ENCODE measurements at places on chromosomes 2 and 18.

DNA sequence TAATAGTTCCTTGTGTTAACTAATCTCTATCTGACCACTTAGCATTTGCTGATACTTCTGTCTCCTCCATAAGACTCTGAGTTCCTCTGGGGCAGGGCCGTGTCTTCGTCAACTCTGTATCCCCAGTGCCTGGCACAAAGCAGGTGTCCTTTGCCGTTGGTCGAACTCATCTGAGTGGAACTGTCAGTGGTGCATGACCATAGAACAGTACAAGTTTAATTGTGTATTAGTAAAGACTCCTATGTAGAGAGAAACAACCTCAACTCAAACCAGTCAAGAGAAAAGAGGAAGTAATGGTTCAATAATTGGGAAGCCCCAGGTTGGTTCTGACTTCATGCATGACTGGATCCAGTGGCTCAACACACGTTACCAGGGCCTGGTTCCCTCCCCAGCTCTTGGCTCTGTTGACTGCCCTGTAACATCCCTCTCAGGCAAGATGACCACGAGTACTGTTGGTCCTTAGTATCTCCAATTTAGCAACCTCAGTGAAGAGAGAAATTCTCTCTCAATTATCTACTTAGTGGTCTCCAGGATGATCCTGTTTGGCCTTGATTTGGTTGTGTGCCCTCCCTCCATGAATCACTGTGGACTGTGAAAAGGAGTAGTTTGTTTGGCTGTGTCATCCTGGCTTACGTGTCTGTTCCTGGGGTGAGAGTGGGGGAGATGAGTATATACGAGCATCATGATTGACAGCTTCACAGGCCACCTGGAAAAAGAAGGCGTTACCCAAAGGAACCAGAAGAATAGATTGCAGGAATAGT is 58.5 kb upstream of the MSH6 start:
- DNase-seq, result no peak

DNA sequence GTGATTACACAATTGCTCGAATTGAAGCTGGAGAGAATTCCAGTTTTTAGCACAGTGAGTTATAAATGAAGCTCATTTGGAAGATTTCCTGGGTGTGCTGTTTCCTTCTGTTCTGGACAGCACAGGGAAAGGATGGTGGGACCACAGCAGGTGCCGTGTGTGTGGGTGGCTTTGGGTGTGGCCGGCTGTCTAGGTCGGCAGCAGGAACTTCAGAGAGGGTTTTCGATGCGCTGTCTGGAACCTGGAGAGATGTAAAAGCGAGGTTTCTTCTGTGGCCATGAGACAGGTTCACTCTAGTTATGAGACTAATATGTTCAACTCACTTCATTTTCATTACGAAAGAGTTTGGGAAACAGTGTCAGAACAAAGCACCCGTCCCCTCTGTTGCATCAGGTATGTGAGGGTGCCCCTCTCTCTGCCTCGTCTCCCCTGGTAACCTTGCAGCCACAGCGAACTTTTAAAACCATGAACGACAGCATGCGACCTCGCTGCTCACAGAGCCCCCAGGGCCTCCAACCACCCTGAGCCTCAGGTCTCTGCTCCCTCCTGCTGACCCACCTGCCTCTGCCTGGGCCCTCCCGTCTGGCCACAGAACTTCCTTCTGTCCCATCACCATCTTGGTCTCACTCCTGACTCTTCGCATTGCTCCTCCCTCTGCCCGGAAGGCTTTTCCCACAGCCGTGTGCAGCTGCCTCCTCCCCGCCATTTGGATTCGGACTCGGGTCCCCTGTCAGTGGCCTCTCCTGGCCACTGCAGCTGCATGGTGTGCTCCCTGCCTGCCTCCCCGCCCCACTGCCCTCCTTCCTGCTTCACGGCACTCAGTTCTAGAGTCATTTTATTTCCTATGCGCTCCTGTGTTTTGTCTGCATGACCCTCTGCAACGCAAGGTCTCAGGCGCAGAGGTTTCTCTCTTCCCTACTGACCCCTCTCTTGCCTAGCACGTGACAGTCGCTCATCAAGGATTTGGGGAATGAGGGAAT is 151.2 kb downstream of the NDUFA10 start:
- DNase-seq, result no peak

- no peak for DNase-seq
Measured at GRCh38 chr18:58668211-58668610, 3.1 kb upstream of the MALT1 start.

DNA sequence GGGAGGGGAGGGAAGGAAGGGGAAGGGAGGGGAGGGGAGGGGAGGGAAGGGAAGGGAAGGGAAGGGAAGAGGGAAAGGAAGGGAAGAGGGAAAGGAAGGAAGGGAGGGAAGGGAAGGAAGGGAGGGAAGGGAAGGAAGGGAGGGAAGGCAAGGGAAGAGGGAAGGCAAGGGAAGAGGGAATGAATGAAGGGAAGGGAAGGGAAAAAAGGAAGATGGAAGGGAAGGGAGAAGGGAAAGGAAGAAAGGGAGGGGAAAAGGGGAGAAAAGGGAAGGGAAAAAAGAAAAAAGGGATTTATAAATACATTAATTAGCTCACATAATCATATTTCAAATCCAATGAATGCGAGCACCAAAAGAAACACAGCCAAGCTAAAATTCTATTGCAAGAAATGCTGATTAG is 202.9 kb upstream of the LRRTM4 start:
- no peak for DNase-seq

DNA sequence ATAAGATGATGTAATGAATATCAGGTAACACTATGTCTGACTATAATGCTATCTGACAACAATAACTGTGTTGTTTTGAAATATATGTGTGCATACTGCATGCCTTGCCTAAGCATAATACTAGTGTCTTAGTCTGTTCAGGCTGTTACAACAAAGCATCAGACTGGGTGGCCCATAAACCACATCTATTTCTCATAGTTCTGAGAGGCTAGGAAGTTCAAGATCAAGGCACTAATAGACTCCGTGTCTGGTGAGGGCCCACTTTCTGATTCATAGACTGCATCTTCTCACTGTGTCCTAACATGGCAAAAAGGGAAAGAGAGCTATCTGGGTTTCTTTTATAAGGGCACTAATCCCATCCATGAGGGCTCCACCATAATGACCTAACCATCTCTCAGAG is 80.1 kb downstream of the SUCLG1 start:
- no peak for DNase-seq

DNA sequence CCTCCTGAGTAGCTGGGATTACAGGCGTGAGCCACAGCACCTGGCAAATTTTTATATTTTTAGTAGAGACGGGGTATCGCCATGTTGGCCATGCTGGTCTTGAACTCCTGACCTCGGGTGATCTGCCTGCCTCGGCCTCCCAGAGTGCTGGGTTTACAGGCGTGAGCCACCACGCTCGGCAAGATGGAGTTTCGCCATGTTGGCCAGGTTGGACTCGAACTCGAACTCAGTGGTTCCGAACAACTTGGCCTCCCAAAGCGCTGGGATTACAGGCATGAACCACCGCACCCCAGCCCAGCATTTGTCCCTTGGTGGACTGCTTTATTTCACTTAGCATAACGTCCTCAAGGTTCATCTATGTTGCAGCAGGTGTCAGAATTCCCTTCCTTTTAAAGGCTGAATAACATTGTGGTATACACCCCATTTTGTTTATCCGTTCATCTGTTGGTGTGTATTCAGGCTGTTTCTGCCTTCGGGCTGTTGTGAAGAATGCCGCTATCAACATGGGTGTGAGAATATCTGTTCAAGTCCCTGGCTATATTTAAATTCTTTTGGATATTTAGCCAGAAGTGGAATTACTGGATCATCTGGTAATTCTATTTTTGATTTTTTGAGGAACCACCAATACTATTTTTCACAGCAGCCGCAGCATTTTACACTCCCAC is 1.2 kb upstream of the CENPA start:
- DNase-seq, result no peak

DNA sequence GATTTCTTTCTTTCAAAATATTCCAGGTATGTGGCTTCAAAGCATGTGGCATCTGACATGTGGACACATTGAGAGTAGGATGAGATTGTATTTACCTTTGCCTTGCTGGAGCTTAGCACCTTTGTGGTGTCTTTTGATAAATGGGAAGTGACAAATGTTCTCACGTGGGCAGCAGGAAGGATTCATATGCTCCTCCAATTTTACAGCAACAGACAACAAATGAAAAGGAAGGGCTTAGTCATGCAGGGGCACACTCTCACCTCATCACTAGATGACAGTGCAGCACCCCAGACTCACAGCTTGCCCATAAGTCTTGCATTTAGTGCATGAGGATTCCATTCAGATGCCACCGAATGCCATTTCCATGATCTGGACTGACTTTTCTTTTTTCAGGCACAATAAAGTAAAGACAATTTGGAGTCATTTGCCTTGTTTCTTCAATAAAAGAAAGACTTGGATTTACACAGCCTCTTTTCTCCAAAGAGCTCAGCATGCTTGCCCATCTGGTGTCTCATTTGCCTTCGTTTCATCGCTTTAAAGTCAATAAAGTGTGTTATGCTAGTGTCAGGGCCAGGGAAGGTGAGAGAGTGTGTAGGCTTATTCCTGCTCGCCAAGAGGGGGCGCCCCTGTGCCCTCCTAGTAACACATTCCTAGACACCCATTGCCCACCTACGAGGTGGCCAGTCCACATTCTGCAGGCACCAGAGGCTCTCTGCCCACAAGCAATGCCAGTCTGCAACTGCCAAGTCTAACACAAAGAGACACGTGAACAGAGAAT is 39.6 kb upstream of the DAPL1 start:
- DNase-seq, result no peak

DNA sequence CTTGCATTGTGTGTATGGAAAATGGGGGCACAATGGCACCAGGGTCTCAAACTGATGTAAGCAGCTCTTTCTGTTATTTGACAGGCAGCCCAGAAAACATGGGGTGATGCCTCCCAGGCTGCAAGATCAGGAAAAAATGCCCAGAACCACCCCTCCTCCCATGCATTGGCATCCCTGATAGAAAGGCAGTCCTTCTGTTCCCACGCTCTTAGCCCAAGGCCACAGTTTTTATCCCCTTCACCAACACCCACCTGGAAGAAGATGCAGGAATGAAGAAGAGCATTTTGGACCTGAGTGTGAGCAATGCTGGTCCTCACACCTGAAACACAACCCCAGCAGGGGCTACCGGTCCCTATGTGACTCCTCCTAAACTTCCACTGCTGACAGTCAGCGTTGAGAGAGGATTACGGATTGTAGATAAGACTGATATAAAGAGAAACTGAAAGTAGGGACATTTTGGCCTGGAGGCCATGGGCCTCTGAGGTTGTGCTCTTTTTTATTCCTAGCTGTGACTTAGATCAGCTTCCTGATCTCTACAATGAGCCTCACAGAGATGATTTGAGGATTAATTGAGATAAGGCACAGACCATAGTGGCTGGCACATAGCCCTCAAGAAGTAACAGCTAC is 386.0 kb upstream of the ATP5MC3 start:
- no peak for DNase-seq

DNA sequence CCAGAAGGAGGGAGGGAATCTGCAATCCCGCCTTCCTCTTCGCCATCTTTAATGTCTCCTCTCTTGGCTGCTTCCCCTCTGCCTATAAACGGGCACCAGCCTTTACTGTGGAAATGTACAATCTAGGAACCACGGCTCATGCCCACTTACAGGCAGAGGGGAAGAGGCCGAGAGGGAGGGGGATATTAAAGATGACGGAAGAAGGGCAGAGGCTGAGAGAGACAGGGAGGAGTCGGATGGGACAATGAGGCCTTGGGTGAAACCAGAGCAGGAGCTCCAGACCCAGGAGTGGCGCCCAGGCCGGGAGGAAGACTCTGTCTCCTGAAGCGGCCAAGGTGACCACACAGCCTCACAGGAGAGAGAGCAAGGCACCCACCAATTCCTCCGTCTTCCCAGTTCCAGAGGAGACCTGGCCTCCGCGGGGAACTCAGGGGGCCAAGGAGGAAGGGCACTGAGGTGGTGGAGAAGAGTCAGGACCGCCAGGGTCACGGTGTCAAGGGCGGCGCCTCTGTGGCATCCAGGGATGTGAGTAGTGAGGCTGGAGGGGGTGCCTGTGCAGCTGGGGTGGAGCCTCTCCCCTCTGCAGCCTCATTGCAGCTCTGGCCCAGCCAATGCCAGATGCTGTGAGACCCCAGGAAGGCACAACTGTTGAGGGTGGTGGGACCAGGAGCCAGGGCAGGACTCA is 67.8 kb downstream of the CIB4 start:
- no peak for DNase-seq

DNA sequence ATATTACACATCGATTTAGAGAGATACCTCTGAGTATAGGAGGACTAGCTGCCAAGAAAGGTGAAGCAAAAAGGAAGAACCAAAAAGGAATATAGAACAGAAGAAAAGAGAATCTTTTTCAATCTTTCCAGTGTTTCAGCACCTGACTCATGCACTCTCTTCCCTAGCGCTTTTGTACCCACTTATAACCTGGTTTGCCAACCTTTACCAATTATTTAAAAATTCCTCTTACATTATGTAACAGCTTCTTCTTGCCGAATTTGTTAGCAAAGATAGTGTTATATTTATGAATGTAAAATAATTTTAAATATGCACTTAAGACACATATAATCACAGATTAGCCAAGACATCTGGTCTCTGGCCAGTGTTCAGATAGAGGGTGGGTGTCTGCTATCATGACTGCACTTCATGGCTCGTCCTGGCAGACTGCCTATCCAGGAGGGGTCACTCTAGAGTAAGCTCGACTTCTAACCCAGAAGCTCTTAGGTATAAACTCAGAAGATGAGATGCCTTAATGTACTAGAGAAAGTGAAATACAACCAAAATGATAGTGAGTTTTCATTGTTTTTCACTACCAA is 122.9 kb downstream of the ATAD2B start:
- peak; percentile 20 for DNase-seq

DNA sequence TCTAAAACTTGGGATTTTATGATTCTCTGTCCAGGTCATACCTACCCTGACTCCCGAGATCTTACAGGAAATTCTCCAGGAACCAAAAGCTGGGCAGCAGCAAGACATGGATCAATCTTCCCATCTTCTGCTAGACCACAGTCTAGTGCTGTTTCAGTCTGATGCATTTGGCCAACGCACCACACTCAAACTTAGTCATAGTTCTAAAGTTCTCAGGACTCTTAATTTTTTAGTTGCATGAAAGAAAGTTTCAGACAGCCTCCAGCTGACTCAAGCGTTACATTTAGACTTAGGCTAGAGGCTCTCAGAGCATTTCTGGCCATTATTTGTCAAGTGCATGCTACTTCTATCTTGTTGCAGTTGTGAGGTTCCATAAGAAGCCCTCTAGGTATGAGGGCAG is 230.1 kb upstream of the CCDC150 start:
- peak; percentile 27 for DNase-seq

DNA sequence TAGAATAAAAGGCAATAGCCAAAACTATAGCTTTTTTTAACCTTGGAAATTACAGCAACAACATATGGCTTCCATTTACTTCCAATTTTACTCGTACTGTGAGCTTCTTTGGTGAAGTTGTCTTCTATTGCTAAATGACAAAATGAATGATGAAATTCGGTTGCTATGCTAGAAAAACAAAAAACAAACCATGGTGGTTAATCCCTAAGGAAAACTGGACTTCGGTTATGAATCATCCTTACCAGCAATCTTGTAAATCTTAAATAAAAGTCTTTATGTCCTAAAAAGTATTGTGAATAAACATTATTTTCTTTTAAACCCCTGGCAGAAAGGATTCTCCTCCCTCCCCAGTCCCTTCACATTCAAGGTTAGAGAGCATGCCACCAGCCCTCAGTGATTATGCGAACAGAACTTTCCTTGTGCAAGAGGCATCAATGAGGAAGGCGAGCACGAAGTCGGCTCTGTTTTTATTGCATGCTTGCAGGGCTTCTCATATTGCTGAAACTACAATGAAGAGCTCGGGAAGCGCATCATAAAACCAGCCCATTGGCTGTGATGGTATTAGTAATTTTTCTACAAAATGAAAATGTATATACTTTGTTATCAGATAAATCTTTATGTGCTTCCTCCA is 62.9 kb downstream of the ZNF521 start:
- DNase-seq, result peak; percentile 95

GRCh38 chr2:165109915-165110314 is 93.9 kb downstream of the SCN3A start:
- DNase-seq, result no peak

- no peak for DNase-seq
Measured at GRCh38 chr2:81942136-81942680, 1637.7 kb upstream of the LRRTM1 start.

Data from adipocyte (in vitro differentiated cells).